Activated T-cell treated with anti-CD3 and anti-CD28 coated beads, Interleukin-2, amount 50 U/mL, for 24 hours (primary cell): ENCODE measurements at places on chromosomes 4 and X.

DNA sequence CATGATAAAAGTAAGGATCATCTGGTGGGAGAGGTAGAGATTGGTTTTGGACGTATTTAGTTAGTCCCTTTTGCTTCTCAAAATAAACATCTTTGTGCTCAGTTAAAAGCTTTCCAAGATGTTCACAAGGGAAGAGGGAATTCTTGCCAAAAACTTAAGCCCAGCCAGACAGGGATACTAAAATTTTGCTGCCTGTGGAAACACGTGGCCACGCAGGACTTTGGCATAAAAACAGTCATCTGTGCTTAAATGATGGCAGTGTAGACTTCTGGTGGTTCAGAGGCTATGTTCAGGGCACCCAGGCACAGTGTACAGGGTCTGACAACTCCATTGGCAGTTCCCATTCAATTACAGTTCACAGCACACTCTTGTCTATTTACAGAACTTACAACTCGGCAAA, 93.2 kb upstream of the JADE1 start:
- peaks cover 4% of the 10 kb centered on the region for H3K4me1 ChIP-seq
- H3K27ac ChIP-seq, result no peak overlapping the region
- DNase-seq, result no peak
- H3K36me3 ChIP-seq, result no peaks in the 10 kb centered on the region
- no peaks in the 10 kb centered on the region for H3K27me3 ChIP-seq
- H3K4me3 ChIP-seq, result no peak overlapping the region

DNA sequence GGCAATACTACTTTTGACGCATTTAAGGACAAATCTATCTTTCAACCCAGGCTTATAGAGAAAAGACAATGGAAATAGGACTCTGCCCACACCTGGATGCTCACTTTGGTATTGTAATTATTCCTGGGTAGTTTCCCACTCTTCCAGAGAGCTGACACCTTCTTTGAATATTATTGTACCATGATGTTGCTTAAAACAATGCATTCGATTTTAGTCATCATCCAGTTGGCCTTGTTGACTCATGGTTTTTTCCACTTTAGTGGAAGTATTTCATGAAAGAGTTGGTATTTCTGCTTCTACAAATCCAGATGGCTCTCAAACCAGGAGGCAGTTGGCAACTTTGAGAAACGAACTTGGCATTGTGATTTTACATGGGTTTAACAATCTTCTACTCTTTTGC, 124.2 kb downstream of the ENOX2 start:
- peaks cover 9% of the 10 kb centered on the region for H3K27me3 ChIP-seq
- H3K4me1 ChIP-seq, result peaks cover 3% of the 10 kb centered on the region
- H3K27ac ChIP-seq, result no peak overlapping the region
- no peak for DNase-seq
- peaks cover 6% of the 10 kb centered on the region for H3K36me3 ChIP-seq

GRCh38 chrX:50719614-50720013, 94.4 kb downstream of the SHROOM4 start:
- no peak for DNase-seq
- no peaks in the 10 kb centered on the region for H3K36me3 ChIP-seq
- H3K4me1 ChIP-seq, result no peaks in the 10 kb centered on the region
- H3K27me3 ChIP-seq, result peaks cover 31% of the 10 kb centered on the region
- no peak overlapping the region for H3K27ac ChIP-seq

GRCh38 chr4:5224340-5224739, 173.1 kb downstream of the STK32B start:
- no peak overlapping the region for H3K27ac ChIP-seq
- no peaks in the 10 kb centered on the region for H3K27me3 ChIP-seq
- DNase-seq, result no peak

DNA sequence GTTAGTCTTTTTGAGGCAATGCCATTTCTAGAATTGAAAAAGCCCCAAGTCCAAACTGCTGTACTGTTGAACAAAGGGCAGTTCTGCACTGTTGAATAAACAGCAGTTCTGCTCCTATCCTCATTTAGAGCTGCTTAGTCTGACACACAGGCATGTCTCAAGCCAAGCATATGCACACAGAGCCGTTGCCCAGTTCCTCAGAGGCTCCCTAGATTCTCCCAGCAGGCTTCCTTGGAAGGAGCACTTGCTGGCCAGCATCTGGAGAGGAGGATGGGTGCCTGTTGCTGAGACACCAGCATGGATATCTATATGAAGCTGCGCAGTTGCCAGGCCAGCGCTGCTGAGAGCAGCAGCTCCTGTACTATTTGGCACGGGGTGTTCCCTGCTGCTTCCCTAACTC, 138.3 kb upstream of the USP38 start:
- no peak for DNase-seq
- no peaks in the 10 kb centered on the region for H3K4me1 ChIP-seq
- H3K4me3 ChIP-seq, result no peak overlapping the region
- H3K27ac ChIP-seq, result no peak overlapping the region
- H3K36me3 ChIP-seq, result no peaks in the 10 kb centered on the region

DNA sequence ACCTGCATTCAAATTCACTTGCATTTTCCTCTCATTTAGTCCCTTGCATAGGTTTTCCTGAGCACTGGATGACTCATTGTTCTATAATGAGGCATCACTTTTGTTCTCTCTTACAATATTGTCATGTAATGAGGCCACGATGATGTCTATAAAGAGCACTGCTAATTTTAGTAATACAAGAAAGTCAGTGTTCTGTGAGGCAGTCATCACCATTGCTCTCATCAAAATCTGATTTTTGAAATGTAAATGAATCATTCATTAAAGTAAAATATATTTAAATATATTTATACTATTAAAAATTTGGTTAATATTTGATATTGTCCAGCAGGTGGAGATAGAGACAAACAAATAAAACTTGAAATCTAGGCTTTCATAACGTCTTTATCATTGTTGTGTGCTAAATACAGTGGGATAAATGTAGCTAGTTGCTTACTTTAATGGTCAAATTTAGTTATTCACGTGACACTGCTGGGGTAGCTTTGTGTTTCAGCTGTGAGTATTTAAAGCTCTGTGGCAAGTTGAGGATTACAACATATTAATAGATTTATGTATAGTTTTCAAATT, 15.4 kb downstream of the HMGB2 start:
- peaks cover 38% of the 10 kb centered on the region for H3K36me3 ChIP-seq
- DNase-seq, result no peak
- H3K27ac ChIP-seq, result no peak overlapping the region
- no peak overlapping the region for H3K4me3 ChIP-seq

- H3K4me1 ChIP-seq, result peaks cover 11% of the 10 kb centered on the region
- no peaks in the 10 kb centered on the region for H3K36me3 ChIP-seq
- peak within 1 kb of the TSS; percentile 79 for H3K4me3 ChIP-seq
- H3K27me3 ChIP-seq, result peaks cover 79% of the 10 kb centered on the region
- no peak within 1 kb of the TSS for H3K27ac ChIP-seq
- DNase-seq, result peak; percentile 61
Observed at GRCh38 chr4:141133146-141133998, at the start of gene RNF150. TSS of gene RNF150 (minus strand) at chr4:141133469.

DNA sequence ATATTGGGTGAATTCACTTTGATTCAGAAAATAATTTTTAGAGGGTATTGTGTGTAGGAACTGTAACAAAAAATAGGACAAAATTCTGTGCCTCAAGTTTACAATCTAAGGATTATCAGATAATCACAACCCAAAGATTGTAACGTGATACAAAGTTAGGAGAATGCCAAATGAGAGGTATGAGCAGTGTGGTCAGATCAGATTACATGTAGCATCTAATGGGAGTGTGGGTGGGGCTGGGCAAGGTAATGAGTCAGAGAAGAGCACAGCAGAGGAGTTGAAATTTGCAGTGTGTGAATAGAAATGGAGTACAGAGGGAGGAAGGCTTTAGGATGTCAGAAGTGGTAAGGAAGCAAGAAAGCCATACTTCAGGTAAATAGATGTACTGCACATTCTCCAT, 103.4 kb upstream of the TEX13A start:
- H3K27me3 ChIP-seq, result peaks cover 1% of the 10 kb centered on the region
- no peaks in the 10 kb centered on the region for H3K4me1 ChIP-seq
- H3K27ac ChIP-seq, result no peak overlapping the region
- DNase-seq, result no peak

DNA sequence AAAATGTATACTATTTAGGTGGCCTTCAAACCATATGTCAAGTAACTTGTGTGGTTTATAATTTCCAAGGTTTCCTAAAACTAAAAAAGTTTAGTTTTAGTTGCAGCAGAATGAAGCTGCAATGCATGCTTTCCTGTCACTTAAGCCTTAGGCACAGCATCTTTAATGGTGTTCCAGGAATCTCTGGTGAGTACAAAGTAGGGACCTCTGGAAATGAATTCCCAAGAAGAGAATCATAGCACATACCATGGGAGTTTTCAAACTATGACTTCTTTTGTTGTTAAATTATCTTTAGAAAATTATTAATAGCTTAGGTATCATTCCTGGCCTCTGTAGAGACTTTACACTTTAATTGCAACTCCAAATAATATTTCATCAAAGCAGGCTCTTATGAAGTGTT, 1005.9 kb upstream of the PABPC4L start:
- no peaks in the 10 kb centered on the region for H3K36me3 ChIP-seq
- H3K4me1 ChIP-seq, result no peaks in the 10 kb centered on the region
- H3K4me3 ChIP-seq, result no peak overlapping the region
- H3K27me3 ChIP-seq, result no peaks in the 10 kb centered on the region

DNA sequence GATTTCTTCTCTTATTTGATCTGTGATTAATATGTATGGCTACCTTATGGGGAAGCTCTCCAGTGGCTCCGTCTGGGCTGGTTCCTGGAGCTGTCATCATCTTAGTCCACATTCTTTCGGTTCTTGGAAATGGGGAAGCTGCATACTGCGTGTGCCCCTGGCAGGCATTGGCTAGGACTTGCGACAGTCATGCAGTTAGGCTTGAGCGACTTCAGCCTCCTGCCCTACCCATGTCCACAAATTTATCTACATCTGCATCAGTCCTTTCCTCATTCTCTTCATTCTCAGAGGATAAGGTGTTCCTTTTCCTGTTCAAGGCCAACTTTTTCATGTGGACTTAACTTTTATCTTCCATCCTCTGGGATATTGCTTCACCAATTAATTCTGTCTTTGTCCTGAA, 214.2 kb downstream of the RELL1 start:
- no peak overlapping the region for H3K4me3 ChIP-seq
- no peaks in the 10 kb centered on the region for H3K4me1 ChIP-seq
- H3K27ac ChIP-seq, result no peak overlapping the region
- no peaks in the 10 kb centered on the region for H3K36me3 ChIP-seq
- H3K27me3 ChIP-seq, result peaks cover 36% of the 10 kb centered on the region

- H3K36me3 ChIP-seq, result no peaks in the 10 kb centered on the region
- DNase-seq, result no peak
- H3K27me3 ChIP-seq, result peaks cover 44% of the 10 kb centered on the region
- peaks cover 15% of the 10 kb centered on the region for H3K4me1 ChIP-seq
- no peak overlapping the region for H3K27ac ChIP-seq
Observed at GRCh38 chr4:18056030-18056429, 34.5 kb upstream of the LCORL start.

DNA sequence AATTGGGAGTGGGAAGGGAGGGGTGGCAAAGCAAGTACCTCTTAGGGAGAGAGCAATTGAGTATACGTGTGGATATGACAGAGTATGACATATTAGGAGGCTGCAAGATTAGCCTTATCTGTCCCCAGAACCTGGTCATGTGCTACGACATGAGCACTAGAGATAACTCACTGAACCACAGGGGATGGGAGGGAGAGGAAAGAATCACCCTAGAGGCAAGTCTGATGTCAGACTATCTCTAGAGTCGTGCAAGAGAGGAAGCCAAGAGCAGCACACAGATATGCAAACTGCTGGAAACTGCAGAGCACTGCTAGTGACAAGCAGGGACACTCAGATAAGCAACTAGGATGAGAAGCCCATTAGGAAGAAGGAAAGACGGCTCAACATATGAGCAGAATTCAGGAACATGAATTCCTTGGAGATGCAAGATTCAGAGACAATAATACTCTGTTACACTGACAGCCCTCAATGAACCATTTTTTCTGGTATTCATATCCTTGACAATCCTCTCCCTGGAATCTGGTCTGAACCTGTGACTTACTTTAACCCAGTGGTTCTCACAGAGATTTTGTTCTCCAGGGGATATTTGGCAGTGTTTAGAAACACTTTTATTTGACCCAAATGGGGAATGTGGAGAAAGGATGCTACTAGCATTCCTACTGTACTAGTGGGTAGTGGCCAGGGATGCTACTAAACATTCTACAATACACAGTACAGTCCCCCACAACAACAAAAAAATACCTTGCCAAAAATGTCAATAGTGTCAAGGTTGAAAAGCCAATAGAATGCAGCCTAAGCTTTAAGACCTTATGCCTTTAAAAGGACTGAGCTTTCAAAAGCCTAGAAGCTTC, 84.0 kb upstream of the BMP2K start:
- H3K36me3 ChIP-seq, result no peaks in the 10 kb centered on the region
- no peaks in the 10 kb centered on the region for H3K27me3 ChIP-seq
- no peak overlapping the region for H3K27ac ChIP-seq
- peaks cover 10% of the 10 kb centered on the region for H3K4me1 ChIP-seq
- no peak for DNase-seq

DNA sequence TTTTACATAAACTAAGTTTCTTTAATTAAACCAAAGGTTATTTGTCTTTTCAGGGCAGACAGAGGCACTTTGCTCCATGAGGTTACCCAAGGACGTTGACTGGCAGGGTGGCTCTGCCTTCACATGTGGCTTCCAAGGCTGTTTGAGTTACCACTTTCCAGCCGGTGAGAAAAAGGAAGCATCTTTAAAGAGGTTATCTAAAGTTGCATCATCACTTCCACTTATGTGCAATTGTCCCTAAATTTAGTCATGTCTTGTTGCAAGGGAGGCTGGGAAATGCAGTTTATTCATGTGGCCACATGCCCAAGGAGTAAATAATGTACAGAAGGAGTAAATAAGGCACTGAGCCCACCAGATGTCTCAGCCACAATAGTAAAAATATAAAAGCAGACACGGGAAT, 29.0 kb upstream of the RAP1GDS1 start:
- no peak overlapping the region for H3K4me3 ChIP-seq
- no peaks in the 10 kb centered on the region for H3K4me1 ChIP-seq
- no peaks in the 10 kb centered on the region for H3K27me3 ChIP-seq
- DNase-seq, result no peak
- H3K36me3 ChIP-seq, result no peaks in the 10 kb centered on the region

GRCh38 chr4:98452091-98452490, 190.9 kb downstream of the RAP1GDS1 start:
- H3K27ac ChIP-seq, result no peak overlapping the region
- H3K4me3 ChIP-seq, result no peak overlapping the region
- no peak for DNase-seq

DNA sequence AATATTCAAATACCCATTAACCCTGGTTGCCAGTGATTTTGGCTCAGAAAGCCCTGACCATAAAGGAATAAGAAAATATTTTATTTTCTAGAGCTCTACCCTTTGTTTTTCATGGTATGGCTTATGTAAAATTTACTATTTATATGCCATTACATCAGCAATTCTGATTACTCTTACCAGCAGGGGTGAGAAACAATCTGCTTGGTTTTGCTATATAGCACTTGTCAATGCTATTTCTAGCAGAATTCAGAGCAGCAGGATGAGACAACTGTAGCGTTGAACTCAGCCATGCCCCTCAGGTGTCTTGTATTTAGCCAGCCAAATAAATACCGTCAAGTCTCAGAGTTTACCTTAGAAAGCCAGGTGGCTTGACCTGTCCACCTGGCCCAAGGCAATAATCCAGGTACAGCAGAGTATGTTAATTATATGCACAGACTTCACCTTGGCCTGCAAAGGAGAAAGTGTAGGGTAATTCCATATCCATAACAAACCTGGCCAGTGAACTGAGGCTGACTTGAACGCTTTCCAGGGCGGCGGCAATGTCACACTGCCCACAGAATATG, 1303.5 kb downstream of the RAPGEF2 start:
- H3K4me1 ChIP-seq, result no peaks in the 10 kb centered on the region
- no peak overlapping the region for H3K27ac ChIP-seq
- no peak overlapping the region for H3K4me3 ChIP-seq
- H3K36me3 ChIP-seq, result no peaks in the 10 kb centered on the region
- H3K27me3 ChIP-seq, result no peaks in the 10 kb centered on the region
- DNase-seq, result no peak

GRCh38 chr4:146762016-146762415, 123.3 kb downstream of the POU4F2 start:
- H3K27me3 ChIP-seq, result no peaks in the 10 kb centered on the region
- DNase-seq, result no peak
- H3K4me1 ChIP-seq, result no peaks in the 10 kb centered on the region
